AML-193 (cell line): ENCODE measurements at places on chromosomes 12 and 14.
A peak's percentile ranks its signal among the peaks of the same experiment; 100 is the strongest.

DNA sequence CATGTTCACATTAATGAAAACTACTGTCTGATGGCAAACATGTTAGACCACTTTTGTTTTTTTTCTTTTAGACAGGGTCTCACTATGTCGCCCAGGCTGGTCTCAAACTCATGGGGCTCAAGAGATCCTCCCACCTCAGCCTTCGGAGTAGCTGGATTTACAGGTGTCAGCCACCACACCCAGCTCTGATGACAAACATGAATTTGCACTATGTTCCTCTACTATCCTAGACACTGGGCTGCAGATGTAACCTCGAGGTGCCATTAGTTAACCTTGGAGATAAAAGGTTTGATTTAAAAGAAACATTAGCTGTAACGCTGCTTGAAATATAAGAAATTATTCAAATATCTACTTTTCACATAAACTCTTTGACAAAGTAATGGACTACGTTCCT is 8.1 kb downstream of the VPS37B start:
- no peak for DNase-seq

- DNase-seq = no peak
Measured at GRCh38 chr12:132718644-132719043, 8.0 kb downstream of the PGAM5 start.

GRCh38 chr14:40757376-40757950 is 849.2 kb upstream of the LRFN5 start:
- no peak for DNase-seq

DNA sequence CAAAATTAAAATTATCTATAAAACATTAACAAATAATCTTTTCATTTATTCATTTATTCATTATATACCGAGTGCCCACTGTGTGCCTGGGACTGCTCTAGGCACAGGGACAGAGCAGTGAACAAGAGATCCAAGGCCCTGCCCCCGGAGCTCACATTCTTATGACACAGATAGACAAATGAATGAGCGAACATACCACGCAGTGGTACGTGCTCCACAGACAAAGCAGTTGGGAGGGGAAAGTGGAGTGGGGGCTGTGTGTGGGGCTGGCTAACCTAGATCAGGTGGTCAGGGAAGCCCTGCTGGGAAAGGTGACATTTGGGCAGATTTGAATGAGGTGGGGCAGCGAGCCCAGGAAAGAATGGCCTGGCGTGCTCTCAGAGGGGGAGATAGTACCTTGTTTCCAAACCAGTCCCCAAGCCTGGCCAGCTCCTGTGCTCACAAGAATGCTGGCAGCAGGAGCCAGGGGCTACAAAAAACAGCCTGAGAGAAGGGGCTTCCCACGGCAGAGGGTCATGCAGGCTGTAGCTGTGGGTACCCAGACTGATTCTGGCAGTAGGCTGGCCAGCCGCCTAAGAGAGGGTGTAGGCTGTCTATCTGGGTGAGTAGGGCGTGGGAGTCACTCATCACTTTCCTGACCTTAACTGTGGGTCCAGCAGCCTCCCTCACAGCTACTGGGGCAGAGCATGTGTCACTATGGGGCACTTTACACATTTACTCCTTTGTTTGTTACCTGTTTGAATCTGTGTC is 57.8 kb upstream of the ACTN1 start:
- DNase-seq = no peak

- DNase-seq = no peak
Measured at GRCh38 chr12:5377997-5378592, 53.8 kb upstream of the NTF3 start.

- DNase-seq = no peak
Measured at GRCh38 chr12:30820406-30820946, 65.7 kb upstream of the CAPRIN2 start.

GRCh38 chr12:57740656-57741412 is 2.3 kb upstream of the AGAP2 start:
- DNase-seq = peak; percentile 62

- DNase-seq = no peak
Measured at GRCh38 chr12:31343139-31343538, 17.2 kb upstream of the SINHCAF start.

GRCh38 chr14:92830902-92831301 is 36.8 kb downstream of the GOLGA5 start:
- no peak for DNase-seq
